ENCODE measurements at places on chromosomes 11 and 22. TPM values are rescaled to one million over a fixed set of nuclear protein-coding genes. Genes with fewer than 3 reads are reported as not detected.

DNA sequence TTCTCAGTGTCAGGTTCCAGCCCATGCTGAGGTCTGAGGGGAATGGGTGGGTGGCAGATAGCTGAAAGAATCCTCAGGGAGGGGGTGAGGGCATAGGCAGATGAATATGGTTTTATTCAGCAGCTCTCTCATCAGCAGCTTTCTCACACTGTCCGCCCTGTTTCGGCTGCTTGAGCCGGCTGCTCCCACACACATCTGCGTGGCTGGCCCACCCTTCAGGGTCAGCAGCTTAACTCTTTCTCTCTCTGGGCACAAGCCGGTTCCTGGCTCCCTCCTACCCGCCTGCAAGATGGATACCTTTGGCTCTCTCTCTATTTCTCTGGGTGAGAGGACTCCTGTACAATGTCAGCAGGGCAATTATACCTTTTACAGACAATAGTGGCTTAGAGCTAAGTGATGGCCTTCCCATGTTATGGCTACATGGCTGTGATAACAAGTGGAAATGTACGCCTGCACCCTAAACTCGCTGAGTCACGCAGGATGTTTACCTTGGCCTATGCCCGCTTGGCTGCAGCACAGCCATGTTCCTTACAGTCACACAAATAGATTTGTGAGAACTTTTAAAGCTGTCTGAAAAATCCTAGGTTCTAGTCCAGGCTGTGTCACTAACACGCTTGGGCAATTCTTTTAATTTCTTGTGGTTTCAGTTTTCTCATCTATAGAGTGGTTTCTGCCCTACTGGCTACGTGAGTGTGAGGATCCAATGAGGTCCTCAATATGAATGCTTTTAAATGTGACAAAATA, 4.1 kb downstream of the MMP20 start:
- DNase-seq = no peak
- H3K4me3 ChIP-seq = no peak overlapping the region
- H3K4me1 ChIP-seq = no peaks in the 10 kb centered on the region
- no peak overlapping the region for H3K27ac ChIP-seq

Gene HPX
- 0.54 TPM for total RNA-seq

Gene GPR83
- total RNA-seq = 0.41 TPM

- H3K4me3 ChIP-seq = no peak overlapping the region
- no peaks in the 10 kb centered on the region for H3K27me3 ChIP-seq
- no peak for DNase-seq
- H3K27ac ChIP-seq = peak overlapping the region; percentile 94
- H3K36me3 ChIP-seq = no peaks in the 10 kb centered on the region
Observed at GRCh38 chr22:42931421-42932196, 74.5 kb upstream of the ARFGAP3 start.

All from sigmoid colon (tissue), 7 donors.